Left hindlimb (tissue), 1 donor: ENCODE measurements at places on chromosomes 3 and 15.

DNA sequence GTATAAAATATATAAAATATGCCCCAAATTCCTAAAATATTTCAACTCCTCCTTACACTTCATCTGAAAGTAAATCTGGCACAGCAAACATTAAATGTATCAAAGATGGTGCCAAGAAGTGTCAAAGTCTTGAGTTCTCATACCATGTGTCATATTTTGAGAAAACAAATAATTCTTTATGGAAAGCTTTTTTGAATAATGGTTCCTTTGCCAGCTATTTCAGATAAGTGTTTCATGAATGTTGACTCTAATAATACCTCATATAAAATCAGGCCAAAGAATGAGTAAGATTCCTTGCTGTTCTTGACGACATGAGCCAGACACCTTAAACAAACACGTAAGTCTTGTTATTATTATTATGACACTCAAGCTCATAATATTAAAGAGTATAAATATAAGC, 30.3 kb upstream of the ZNF385D start:
- DNase-seq: no peak

DNA sequence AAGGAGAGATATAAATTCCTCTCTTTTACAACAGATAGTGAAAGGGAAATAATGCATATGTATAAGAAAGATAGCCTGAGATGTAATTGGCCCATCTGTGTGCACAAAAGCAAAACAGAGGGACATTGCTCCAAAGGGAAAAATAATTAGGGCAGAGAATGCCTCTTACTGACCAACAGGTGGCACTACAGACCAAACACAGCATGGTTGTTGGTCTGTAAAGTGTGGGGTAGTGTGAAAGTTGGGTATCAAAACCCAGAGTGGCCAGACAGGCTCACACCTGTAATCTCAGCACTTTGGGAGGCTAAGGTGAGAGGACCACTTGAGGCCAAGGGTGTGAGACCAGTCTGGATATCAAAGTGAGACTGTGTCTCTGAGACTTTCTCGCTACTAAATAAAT, 4.5 kb upstream of the TLNRD1 start:
- no peak for DNase-seq

- DNase-seq: no peak
Observed at GRCh38 chr3:13857702-13858380, 22.0 kb downstream of the WNT7A start.

DNA sequence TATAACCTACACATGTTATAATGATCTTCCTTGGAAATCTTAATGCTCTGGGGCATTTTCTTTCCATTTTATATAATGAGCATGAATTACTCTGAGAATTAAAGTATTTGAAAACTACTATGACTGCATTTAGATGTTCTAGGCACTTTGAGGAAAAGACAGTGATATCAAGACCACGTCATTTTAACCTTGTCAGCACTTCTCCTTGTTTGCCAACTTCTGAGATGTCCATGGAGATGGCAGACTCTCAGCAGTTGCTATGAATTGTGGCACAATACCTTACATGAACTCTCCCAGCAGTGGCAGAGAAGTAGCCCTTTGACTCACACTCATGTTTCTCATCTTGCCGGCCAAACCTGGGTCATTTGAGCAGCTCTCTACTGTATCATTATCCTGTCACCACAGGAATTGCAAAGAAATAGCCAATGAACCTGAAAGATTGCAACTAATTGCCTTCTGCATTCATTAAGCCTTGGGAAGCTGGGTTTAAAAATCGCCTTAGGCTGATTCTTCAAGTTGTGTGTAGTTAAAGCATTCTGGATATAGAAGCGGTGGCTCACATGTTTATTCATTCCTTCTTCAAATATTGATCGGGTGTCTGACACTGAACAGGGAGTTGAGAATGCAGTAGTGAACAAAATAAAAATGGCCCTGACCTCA, 272.2 kb upstream of the CFAP20DC start:
- DNase-seq: no peak

- DNase-seq: no peak
Observed at GRCh38 chr3:187181454-187182170, 15.7 kb upstream of the RTP1 start.

- no peak for DNase-seq
Observed at GRCh38 chr3:103644450-103644849, 1209.6 kb downstream of the ZPLD1 start.

DNA sequence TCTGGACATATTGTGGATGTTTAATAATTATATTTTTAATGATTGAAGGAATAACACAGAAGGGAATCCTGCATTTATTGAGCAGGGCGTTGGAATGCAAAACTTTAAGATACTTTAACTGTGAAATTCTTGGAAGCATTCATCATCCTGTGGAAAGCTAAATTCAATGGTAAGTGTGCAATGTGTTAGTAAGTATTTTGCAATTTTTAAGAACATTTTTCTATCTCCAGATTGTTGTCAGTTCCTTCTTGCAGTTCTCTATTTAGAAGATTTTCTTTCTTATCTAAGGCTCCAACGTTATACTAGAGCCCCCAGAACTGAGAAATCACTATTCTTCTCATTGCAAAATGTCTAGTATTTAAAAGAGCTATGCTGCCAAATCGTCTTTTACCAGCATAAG, 132.2 kb upstream of the TSC22D2 start:
- no peak for DNase-seq

DNA sequence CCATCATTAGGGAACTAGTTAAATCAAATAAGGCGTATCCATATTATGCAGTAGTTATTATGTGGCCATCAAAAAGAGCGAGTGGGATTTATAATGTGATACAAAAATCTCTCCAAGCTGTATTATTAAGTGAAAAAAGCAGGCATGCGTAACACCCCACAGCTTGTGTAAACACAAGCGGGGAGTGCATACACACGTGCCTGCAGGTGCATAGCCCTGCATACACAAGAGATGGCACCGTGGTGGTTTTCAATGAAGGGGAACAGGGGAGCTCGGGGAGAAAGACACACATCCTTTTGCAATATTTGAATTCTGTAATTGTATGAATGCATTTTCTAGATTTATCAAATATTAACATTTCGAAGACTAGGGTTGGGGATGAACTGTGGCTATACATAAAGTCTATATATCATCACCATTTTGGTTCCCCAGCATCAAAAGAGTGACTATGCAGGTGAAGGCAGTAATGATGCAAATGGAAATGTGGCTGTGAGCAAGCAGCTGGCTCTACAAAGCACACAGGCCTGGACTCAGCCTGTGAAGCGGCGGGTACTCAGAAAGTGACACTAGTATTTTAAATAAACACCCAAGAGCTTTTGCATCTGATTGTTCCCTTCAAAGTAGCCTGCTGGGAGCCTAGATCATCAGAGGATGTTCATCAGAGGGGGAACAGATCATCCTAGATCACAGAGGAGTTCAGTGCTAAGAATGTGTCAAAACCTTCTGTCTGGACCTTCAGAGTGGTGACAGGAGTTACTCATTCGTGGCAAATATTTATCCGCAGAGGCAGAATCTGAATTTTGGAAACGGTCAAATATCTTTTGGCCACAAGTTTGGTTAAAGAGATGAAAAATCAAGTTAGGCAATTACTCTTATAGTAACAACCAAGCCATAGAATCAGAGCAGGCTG, 9.4 kb upstream of the KIF7 start:
- peak; percentile 11 for DNase-seq

- no peak for DNase-seq
Observed at GRCh38 chr3:162096874-162097273, 600.3 kb downstream of the OTOL1 start.

GRCh38 chr15:34804113-34804512, 8.8 kb upstream of the ACTC1 start:
- no peak for DNase-seq

GRCh38 chr3:193499136-193499770, 55.4 kb downstream of the ATP13A4 start:
- no peak for DNase-seq

DNA sequence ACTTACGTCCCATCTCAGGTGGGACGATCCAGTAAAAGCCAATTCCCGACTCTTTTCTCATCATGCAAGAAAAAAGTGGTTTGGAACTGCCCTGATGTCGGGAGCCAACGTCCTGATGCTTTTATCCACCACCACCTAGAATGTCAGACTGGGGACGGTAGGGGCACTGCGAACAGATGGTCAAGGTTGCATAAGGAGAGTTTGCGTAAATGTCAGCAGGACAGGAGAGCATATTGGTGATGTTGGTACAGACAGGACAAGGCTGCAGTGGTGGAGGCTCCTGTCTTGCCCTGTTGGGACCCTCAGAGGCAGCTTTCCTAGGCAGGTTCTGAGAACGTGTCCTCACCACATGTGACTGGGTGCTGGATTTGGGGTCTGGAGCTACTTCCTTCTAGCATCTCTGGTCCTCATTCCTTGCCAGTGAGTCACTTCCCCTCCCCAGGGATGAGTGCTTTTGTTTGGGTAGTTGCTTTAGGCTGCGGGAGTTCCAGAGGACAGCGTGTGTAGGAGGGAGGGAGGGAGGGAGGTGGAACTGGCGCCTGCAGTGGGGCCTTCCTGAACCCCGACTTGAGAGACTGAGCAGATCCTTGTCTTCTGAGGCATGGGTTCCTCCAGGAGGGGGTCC, 21.0 kb downstream of the THSD4 start:
- DNase-seq: no peak

DNA sequence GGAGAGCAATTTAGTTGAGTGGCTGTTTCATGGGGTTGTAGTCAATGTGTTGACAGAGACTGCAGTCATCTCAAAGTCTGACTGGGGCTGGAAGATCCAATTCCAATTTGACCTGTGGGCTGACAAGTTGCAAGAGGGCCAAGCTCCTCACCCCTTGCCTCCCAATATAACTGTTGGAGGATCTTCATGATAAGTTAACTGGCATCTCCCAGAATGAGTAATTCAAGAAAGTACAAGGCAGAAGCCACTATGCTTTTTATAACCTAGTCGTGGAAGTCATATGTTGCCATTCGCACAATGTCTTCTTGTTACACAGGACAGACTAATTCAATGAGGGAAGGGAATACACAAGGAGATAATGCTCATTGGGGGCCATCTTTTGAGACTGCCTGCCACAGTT, 29.1 kb downstream of the GPR15 start:
- DNase-seq: no peak

DNA sequence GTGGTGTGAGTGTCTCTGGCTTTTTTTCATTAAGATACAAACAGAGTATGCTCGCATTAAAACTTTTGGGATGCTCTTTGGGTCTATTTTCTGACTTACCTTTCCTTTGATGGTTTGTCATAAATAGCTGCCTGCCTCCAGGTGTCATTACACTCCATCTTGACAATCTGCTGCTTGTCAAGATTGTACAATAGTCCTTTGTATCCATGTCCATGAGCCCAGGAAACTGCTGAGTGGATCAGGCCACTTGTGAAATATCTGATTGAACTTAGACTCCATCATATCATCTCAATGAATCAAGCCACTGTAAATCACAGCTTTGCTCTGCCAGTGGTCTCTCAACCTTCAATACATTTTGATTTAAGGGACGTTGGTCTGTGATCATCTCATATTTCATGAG, 135.2 kb downstream of the ECT2 start:
- DNase-seq: no peak

GRCh38 chr3:114207768-114208167, 28.9 kb upstream of the DRD3 start:
- no peak for DNase-seq

- no peak for DNase-seq
Observed at GRCh38 chr3:66465587-66465986, 35.2 kb downstream of the LRIG1 start.

- DNase-seq: no peak
Observed at GRCh38 chr3:165852711-165853110, 15.5 kb upstream of the BCHE start.

DNA sequence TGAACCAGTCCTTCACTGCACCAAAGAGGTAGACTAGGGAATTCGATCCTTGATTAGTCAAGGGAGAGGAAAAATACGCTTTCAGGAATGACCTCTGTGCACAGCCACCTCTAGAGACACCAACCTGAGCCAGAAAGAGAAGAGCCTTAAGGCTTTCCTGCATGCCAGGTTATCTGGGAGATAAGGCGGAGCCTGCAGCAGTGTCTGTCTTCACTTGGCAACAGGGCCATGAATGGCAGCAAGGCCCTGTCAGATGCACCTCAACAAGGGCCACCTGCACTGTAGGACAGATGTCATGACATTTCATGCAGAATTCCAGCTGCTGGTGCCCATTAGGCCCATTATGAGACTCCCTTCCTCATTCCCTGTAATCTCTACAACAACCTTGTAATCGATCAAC, 88.1 kb downstream of the MEX3B start:
- DNase-seq: no peak

DNA sequence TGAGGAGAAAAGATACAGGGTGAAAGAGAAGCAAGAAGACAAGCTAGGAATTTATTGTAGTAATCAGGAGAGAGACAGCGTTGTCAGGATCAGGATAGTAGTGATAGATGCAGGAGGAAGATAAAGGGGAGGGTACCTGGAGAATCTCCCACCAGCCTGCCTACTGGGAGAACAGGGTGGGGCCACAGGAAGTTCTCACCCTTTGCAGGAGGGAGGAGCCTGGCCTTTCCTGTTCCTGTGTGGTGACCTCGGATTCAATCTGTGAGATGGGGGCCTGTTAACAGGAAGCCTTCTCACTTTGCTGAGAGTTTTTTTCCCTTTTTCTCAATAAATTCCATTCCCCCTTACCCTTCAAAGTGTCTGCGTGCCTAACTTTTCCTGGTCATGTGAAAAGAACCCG, 37.6 kb downstream of the GMPS start:
- DNase-seq: no peak

- no peak for DNase-seq
Observed at GRCh38 chr3:41753651-41754050, 208.3 kb downstream of the ULK4 start.

DNA sequence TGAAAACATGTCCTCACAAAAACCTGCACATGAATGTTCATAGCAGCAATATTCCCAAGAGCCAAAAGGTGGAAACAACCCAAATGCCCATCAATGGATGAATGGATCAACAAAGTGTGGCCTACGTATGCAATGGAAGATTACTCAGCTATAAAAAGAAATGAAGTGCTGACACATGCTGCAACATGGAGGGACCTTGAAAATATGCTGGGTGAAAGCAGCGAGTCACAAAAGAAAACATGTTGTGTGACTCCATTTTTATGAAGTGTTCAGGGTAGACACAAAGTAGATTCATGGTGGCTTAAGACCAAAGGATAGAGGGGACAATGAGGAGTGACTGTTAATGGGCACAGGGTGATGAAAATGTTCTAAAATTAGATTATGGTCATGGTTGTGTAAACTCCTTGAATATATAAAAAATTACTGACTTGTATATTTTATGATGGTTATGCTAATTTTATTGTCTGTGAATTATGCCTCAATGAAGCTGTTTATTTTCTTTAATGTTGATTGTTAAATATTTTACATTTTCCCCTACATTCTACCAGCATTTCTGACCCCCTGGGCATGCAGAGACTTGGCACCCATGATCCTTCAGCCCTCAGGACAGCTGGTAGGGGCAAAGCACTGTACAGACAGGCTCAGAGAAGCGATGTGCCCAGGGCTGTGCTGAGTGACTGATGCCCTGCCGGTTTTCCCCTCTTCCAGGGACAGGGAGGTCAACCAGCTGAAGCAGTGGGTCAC, 37.8 kb downstream of the CFAP100 start:
- DNase-seq: no peak

- no peak for DNase-seq
Observed at GRCh38 chr3:150497956-150498355, 48.3 kb downstream of the SERP1 start.
